ENCODE measurements at places on chromosomes 11 and 22.

GRCh38 chr11:126138636-126139035, 72.8 kb downstream of the RPUSD4 start:
- DNase-seq = no peak

DNA sequence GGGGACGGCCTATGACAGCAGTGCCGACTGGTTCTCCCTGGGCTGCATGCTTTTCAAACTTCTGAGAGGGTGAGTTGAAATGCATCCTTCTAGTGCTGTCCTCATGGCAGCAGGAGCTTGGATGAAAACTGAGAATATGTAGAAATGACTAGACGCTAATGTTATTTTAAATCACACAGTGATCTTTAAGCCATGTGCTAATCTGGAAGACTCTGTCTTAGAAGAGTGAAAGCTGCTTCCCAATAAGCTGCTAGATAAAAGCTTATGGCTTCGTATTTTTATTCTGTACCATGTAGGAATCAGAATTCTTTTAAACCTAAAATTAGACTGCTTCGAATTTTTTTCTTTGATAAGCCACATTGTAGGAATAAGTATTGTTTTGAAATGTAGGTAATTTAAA, 46.8 kb upstream of the MYO18B start:
- no peak for DNase-seq

DNA sequence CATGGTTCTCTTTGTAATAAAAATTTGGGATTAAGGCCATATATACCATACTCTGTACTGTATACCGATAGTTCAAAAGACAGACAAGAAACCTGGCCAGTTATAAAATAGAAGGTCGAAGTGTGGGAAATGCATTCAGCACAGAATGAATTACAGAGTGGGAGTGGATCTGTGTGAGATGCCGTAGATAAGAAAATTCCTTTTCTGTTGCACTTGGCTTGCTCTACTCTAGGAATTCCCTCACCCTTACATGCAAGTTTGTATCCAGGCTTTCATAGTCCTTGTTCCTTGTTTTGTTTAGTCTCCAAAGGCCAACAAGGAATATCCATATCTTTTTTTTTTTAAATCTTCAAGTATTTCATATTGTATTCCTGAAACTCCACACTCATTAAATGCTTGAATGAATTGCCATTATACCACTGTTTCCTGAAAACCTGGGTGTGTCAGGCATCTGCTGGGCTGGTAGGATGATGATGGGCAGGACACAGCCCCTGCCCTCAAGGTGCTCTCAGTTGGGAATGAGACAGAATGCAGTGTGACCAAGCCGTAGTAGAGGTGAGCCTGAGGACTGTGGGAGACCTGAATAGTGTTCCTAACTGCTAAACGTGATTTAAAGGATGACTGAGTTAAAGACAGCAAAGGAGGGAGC, 53.5 kb downstream of the TEAD1 start:
- DNase-seq = no peak

DNA sequence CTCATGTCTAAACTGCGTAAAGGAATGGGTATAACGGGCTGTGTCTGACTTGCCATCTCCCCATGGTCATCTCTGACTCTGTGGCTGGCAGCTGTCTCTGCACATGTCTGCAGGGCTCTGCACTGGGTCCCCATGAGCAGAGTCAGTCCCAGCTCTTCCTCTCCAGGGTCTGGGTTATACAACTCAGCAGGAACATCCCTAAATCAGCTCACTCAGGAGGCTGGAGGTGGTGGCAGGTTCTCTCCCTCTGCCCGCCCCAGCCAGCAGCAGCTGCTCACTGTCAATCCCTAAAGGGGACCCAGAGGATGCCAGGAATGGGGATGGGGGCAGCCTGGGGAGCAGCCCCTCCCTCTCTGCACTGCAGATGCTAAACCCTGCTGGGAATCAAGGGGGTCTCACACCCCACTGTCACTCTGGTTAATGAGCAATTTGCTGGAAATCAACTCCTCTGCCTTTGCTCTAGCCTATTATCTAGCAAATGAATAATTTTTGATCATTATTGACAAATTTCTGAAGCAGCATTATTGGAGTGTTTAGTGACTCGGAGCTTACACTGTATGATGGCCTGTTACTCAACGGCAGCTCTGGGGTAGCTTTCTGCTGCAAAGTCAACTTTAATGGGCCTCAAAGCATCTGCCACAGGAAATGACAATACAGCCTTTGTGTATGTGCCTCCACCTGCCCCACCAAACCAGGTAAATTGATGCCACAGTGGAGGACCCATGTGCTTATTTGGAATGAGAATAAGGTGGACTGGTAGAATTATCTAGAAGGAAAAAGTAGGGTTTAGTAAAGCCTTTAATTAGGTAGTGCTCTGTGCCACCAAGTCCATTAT, 55.7 kb upstream of the SHANK2 start:
- no peak for DNase-seq

GRCh38 chr11:778976-779954, 2.0 kb upstream of the GATD1 start:
- DNase-seq = no peak

DNA sequence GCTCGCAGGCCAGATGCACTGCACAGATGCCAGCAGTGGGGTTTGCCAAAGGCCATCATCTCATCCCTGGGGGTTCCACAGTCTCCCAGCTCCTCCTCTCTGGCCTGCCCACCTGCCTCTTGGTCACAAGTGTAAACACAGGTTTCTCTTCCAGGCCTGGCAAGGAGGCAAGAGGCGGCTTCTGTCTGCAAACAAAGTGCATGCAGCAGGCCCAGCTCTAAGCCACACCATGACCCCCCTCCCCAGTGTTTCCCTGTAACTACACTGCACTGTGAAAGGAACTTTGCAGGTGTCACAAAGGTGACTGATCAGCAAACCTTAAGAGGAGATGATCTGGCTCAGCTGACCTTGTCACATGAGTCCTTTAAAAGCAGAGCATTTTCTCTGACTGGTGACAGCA, 26.2 kb upstream of the SHISAL1 start:
- DNase-seq = no peak
